ENCODE measurements at places on chromosomes 4 and X.

GRCh38 chr4:151408630-151409469 is at the start of gene FHIP1A:
Gene FHIP1A (plus strand): TSS chr4:151409176. CDS start chr4:151566260, 157,084 bp downstream.
- peak; percentile 76 for DNase-seq

GRCh38 chr4:76836860-76837562 is 60.9 kb downstream of the SOWAHB start:
- no peak for DNase-seq

DNA sequence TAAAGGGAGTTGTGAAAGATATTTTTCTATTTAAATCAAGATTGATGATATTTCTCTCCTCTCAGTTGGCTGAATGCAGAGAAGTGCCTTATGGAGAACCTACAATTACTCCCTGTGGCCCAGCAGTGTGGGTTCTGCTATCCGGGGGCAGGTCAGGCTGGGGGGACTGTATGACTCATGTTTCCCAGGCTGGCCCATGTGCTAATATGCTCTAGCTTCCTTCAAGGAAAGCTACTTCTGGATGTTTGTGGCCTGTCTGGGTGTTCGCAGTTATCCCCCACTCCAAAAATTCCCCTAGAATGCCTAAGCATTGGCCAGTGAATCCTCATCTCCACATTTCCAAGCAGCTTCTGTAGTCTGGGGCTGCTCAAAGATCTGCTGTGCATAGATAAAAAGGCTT is 58.9 kb upstream of the SPP1 start:
- no peak for DNase-seq

DNA sequence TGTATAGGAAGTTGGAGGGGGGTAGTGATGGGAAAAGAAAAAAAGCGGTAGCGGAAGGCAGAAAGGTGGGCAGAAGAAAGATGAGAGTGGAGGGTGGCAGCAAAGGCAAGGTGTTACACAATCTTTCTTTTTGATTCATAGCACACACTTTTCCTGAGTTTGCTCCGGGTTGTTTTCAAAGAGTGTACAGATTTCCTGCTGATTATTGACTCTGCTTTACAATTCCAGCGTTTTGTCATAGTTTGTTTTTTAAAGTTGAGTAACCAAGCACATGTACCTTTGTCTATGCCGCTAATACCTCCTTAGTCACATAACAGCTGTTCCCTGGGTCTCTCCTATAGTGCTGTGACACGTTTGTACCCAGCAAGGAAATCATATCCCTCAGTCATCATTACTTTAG is 50.3 kb downstream of the AGA start:
- no peak for DNase-seq

DNA sequence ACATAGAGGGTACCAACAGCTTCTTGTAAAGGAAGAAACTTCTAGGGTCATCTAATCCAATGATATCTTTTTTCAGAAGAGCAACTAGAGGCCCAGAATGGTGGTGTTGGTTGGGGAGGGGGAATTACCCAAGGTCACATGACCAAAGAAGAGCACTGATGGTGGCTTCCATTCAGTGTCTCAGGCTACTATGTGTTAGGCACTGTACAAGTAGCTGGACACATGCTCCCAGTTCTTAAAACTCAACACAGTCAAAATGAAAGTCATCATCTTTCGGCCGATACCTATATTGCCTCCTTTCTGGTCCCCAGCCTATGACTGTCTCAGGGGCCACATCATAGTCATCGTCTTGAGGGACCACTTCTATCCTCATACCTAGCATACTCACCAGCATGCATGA is 88.1 kb downstream of the ARHGAP6 start:
- no peak for DNase-seq

DNA sequence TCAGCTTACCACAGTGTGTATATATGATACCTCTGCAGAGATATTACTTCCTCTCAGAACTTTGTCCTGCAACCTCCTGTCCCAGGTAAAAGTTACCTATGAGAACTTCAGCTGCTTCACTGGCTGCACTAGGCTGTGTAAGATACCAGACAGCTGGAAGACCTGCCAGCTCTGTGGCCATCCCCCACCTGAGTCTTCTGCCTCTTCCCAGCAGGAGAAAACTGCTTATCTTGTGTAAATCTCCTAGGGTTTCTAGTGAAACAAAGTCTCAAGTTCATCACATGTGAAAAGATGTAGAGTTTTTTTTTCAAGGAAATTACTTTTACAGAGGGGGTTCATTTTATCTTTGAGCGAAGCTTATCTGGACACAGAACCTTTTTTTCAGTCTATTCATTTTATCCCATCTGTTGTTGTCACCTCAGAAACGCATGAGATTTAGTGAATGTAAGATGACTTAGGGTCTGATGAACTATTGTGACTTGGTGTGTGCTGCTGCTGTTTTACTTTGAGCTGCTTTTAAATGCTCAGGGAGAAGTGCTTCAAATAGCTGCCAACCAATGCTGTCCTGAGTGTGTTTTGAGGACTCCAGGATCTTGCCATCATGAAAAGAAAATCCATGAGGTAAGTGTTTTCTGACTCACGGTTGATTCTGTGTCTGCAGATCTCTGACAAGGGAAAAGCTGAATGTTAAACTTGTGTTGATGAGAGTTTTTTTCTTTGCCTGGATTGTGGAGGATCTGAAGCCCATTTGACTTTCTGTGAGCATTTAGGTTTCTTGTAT is 187.8 kb downstream of the FRAS1 start:
- DNase-seq: peak; percentile 20

GRCh38 chrX:148448686-148449085 is 51.7 kb upstream of the AFF2 start:
- no peak for DNase-seq

DNA sequence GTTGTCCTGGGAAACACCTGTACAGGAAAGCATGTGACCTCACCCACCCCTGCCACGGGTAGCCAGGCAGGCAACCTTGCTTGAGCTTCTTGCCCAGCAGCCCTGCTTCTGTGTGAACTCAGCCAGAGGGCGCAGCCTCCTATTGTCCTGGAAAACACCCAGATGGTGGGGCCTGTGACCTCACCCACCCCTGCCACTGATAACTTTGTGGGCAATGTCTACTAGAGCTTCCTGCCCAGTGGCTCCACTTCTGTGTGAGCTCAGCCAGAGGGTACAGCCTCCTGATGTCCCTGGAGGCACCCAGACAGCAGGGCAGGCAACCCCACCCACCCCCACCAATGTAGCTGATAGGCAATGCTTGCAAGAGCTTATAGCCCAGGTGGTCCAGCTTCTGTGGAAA is 146.3 kb downstream of the DTHD1 start:
- DNase-seq: no peak

DNA sequence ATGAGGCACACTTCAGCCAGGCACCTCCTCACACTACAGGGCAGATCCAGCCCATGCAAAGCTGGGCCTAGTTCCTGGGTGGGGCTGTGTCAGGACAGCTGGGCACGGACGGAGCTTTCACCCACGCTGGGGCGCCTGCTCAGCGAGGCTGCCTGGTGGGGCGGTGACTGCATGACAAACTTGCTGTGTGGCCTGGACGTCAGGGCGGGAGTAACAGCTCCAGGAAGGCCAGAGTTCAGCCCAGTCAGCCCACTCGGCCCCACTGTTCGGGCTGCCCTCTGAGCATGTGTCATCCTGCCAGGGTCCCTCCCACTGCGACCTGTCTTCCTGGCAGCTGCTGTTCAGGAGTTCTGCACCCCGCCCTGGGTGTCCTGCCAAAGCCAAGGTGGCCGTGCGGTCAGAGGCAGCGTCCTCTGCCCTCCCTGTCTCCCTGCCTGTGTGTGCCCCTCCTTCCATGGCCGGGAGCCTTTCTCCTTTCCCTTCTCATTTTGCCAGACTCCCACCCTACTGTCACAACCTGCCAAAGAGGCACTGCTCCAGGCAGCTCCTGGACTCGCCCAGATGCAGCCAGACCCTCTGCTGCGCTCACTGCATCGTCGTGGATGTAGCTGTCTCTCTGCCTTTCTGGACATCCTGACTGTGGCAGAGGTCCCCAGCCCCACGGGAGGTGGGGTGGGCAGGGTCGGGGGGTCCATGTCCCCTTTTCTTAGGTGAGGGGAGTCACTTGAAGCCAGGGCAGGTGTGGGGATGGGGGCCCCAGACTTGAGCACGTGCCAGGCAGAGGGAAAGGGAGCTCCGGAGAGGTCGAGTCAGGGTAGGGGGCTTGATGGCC is 33.0 kb upstream of the KIAA0232 start:
- DNase-seq: peak; percentile 69

DNA sequence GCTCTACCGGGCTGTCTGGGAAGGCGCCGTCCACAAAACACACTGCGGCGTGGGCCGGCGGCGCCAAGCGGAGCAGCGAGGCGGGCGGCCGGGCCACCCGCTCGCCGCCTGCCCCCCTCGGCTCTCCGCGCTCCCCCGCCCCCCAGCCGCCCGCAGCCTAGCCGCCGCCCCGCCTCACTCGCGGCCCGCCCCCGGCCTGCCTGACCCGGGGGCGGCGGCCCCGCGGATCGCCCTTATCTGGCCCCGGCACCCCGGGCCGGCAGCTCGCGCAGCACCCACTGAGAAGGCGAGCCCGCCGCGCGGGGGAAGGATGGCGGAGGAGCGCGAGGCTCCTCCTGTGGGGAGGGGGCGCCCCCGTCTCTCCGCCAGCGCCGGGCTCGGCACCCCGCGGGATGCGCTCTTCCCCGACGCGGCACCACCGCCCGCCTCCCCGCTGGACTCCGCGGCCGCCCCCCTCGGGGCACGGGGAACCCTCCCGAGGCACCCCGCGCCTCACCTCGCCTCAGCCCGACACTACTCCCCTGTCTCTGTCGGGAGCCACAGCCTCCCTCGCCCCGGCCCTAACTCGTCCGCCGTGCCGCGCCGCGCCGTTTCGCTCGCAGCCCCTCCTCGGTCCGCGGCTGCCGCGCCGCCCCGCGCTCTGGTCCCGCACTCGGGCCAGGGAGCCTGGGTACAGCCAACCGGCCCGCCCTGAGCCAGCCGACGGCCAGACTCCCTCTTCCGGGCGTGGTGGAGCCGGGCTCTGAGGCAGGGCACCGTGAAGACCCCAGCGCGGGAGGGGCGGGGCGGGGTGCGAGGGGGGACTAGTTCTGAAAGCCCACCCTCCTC is 566 bp downstream of the ATP11C start:
- peak; percentile 67 for DNase-seq

GRCh38 chr4:188287169-188287894 is 148.1 kb downstream of the TRIML1 start:
- DNase-seq: no peak

DNA sequence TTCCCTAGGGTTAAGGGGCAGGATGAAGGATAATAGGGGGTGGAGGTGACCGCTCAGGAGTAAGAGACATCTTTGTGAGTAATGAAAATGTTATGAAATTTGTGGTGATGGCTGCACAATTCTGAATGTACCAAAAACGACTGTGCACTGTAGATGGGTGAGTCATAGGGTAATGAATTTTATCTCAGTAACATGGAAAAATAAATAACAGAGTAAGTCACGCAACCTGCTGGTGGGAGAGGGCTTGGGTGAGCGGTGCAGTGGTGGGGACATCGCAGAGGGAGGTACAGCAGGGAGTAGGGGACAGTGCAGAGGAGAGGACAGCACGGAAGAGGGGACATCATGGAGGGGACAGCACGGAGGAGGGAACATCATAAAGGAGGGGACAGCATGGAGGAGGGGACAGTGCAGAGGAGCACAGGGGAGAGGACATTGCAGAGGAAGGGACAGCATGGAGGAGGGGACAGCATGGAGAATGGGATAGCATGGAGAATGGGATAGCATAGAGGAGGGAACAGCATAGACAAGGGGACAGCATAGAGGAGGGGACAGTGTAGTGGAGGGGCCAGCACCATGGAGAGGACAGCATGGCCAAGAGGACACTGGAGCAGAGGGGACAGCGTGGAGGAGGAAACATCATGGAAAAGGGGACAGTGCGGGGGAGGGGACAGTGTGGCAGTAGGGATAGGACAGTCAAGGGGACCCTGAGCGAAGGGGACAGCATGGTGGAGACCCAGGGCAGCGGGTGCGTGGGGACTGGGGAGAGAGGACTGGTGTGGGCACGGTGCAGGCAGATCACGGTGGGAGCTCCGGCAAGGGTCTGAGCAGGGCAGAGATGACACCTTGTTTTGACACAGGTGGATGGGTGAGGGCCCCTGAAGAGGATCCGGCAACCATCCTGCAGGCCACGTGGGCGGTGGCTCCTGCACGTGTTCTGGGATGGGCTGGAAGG is 68.5 kb upstream of the MXD4 start:
- peak; percentile 91 for DNase-seq

- peak; percentile 16 for DNase-seq
Measured at GRCh38 chr4:122997463-122998101, 75.2 kb upstream of the NUDT6 start.

- peak; percentile 25 for DNase-seq
Measured at GRCh38 chr4:186936496-186937375, 213.1 kb upstream of the FAT1 start.

GRCh38 chrX:153445856-153446635 is at the start of gene TREX2:
Gene TREX2 (minus strand): TSS chrX:153446056. CDS start chrX:153445430, 626 bp downstream.
- DNase-seq: no peak

- peak; percentile 6 for DNase-seq
Measured at GRCh38 chr4:107866726-107867125, 42.0 kb downstream of the SGMS2 start.

DNA sequence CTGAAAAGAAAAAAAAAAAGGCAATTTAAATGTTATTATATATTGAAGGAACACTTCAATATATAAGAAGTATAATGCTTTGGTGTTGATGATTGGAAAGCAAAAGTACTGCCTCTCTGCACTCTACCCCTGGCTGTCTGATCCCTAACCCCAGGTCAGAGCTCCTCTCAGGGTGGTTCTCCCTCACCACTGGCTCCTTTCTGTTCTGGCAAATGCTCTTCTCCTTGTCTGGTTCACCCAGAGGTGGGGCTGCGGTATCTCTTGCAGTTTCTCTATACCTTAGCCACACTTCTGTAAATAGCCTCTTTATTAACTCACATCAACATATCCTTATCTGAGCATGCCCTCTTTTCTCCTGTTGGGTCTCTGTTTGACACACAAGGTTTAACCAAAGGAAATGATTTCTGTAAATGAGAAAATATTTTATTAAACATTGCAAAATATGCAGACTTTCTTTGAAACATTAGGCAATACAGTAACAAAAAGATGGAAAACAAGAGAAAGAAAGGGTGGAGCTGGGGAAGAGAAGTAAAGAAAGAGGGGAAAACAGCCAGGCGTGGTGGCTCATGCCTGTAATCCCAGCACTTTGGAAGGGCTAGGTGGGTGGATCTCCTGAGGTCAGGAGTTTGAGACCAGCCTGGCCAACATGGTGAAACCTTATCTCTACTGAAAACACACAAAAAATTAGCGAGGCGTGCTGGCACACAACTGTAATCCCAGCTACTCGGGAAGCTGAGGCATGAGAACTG is 45.7 kb downstream of the ING2 start:
- no peak for DNase-seq

DNA sequence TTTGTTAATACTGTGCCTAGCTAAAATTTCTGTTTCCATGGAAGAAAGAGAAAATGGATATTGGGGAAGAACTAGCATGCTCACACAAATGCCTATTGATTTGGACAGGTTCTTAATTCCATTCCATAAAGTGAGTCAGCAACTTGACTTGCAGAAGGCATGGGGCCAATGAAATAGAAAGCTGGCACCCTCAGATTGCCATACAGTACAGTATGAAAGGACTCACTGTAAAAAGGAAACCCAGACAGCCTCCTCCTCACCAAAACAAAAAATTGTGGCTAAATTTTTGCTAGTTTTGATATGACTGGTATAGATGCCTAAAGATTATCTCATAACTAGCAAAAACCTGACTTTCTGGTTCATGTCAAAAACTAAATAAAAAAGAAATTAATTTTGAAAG is 11.2 kb upstream of the TAB3 start:
- no peak for DNase-seq
